ENCODE measurements at places on chromosomes 2 and 18.

DNA sequence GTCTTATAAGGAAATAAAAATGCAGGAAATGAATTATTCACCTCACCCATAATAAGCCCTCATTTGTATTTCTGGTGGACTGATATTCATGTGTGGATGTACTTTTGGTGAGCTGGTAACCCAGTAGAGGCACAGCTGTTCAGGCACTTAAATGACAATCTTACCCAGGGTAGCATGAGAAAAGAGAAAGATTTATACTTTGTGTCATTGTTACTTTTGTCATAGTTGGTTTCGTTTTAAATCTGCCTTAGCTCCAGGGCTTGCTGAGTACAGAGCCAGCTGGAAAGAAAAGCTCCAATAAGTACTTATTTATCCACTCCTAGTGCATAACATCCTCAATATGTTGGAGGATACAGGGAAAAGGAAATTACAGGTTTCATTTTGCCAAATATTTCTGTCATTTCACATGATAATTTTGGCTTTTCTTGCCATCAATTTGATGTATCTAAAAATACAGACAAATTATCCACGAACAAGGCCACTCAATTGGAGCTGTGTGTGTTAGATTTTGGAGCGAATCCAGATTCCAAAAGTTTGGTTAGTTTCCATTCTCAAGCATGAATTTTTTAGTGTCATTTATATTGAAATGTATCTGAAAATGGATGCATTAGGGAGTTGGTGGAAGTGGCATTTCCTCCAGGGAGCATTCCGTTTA is 1276.1 kb upstream of the FAM98A start:
- DNase-seq = no peak

DNA sequence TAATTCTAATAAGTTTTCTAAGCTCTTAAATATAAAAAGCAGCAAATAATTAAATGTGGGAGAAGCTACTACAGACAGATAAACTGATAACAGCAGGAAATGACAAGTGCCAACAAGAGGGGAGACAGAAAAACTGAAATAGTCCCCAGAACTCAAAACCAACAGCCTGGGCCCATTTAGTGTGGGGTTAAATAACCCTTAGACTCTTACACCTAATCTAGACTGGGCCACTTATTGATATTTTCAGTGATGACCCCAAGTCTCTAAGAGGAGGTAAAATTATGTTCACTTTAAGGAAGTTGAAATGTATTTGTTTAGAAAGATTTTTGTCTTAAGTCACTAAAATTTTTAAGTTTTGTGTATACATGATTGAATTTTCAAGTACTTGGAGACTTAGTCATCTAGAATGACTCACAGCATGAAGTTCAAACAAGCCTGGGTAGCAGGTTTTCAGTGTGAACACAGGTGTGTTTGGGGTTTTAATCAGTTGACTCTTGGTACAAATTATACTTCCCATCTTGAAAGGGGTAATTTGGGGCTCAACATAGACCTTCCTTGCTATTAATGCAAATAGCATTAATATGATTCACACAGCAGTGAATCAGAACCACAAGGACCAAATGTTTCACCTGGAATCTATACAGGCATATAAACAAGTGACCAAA is 54.9 kb upstream of the MYO3B start:
- DNase-seq = no peak

- no peak for DNase-seq
Observed at GRCh38 chr18:12470382-12471075, 62.8 kb downstream of the PRELID3A start.

DNA sequence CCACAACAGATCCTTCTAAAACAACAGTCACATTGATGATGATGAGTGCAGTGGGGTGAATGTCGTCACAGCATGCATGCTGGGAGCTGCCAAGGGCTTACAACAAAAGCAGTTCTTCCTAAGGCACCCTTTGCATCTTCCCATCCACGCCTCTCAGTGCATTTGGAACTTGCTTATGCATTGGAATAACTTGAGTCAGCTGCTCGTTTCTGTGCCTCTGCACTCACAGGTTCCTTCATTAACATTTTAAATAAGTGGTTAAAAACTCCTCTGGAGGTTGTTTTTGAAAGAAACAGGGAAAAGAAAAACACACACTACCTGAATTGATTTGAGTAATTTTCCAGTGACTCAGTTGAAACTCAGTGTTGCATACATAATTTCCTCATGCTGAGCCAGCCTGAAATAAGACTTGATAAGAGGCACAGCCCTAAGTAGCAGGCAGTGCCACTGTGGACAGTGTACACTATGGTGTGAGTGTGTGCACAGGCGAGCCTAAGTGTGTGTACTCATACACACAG is 46.8 kb upstream of the TRIM43B start:
- no peak for DNase-seq

DNA sequence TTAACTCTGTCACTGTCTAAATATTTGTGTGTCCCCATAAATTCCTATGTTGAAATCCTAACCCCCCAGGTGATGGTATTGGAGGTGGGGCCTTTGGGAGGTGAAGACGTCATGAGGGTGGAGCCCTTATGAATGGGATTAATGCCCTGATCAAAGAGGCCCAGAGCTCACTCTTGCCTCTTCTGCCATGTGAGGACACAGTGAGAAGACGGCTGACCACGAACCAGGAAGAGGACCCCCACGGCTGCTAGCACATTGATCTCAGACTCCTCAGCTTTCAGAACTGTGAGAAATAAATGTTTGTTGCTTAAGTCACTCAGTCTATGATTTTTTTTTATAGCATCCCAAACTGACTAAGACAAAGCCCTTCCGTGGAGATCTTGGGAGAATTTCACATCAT is 71.2 kb downstream of the BCL2L11 start:
- DNase-seq = no peak

GRCh38 chr18:50970006-50970405 is 2.2 kb downstream of the ELAC1 start:
- no peak for DNase-seq

DNA sequence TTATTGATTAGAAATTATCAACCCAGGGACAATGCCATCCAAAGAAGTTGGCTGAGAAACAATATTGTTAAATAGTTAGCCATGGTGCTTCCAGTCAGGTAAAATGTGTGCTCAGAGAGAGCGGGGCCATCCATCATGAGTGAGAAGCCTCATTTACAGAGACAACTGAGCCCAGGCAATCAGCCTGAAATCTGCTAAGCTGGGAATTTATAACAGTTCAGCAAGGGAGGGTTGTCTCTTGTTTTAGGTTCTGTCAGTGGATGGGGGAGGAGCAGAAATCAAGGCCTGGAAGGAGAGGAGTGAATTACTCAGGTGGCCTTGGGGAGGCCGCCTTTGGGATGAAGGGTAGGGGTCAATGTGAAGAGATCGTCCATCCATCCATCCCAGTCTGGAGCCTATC is 102.5 kb upstream of the ST8SIA3 start:
- no peak for DNase-seq

DNA sequence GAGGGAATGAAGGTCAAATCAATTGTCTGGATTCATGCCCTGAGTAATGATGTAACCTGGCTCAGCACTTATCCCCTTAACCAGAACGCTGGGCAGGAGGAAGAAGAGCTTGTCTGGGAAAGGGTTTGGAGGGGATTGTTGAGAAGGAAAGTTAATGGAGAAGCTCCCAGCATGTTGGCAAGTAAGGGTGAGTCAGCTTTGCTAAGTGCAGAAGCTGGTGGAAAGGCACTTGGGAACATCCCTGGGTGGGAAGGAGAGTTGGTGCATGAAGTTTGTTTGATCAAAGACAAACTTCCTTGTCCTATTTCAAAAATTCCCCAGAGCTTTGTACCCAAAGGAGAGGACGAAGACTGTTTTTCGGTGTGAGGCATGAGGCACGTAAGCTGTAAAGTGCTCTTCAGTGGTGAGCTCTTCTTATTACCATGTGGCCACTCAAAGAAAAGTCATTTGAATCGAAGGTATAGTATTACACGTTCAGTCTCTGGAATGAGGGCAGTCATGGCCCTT is 17.6 kb upstream of the DAW1 start:
- no peak for DNase-seq

DNA sequence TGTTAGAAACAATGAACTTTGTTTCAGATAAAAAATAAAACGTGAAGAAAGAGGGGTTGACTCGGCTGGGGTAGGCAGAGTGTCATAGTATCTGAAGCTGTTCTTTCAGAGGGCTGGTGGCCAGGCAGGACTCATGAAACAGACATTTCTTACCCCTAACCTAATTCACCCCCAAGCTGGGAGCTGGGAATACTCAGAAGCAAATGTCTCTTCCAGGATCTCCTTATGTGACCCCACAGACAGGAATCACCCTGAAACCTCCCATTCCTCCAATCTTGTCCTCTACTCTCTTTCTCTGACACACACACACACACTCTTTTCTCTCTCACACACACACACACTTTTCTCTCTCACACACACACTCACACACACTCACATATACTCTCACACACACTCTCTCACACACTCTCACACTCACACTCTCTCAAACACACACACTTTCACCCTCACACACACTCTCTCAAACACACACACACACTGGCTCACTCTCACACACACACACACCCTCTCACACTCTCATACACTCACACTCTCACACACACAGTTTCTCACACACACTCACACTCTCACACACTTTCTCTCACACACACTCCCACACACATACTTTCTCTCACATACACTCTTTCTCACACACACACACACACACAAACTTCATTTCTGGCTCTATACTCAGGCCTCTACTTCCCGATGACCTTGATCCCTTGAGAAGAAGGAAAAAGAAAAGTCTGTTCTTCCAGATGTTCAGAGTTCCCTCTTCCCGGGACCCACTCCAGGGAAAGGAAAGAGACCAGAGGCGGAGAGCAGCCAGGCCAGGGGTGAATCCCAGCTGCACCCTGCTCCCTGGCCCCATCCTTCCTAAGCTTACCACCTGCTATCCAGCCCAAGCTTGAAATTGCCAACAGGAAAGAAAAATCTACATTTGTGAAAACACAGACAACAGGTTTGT is 167.7 kb downstream of the TXNL1 start:
- DNase-seq = no peak

GRCh38 chr2:64943387-64944150 is 45.6 kb upstream of the SLC1A4 start:
- no peak for DNase-seq

DNA sequence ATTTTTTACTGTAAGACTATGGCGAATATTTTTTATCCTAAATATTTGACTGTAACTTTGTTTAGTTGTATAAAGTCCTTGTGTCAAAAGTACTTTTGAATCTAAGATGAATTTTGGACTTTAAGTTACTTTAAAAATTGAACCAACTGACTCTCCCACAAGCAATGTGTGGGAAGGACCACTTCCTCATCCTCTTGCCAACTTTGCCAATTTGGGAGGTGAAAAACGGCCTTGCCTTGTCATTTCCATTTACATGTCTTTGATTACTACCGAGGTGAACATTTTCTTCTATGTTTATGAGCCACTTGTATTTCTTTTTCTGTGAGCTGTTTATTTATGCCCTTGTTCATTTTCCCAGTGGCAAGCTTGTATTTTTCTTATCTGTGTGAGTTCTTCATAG is 12.8 kb upstream of the MSGN1 start:
- DNase-seq = no peak

DNA sequence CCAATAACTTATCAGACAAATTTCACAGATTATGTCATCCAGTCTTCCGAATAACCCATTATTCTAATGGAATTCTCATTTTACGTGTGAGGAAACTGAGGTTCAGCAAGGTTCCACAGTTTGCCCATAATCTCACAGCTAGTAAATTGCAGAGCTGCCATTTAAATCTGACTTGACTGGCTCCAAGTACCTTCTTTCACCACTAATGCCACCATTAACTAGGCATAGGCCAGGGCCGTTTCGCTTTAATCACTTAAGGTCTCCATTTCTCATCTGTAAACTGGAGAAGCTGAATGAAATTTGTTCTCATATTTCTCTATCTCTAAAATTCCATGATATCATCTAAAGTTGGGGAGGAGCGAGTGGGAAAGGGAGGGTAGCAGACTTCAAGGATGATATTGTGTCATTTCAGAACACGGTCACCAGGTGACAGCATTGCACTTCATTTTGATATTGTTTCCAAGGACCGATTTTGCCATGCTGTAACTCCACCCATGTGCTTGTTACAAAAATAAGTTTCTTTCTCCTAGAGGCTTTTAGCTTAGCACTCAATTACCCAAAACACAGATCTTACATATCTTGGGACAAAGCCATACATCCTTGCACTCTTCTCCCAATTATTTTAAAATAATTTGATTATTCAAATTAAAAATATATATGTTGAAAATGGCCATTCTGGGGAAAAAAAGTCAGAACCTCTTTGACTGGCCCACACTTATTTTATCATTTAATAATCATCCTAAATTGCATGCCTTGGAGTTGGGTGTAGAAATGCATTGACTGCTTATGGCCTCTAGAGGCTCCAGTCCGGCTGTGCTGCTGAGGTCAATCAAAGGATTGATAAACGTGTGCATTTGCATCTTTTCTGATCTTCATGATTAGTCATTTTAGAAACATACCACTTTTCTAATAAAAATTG is 123.8 kb downstream of the AKAIN1 start:
- no peak for DNase-seq

GRCh38 chr18:47254341-47254939 is 3.0 kb upstream of the SKOR2 start:
- DNase-seq = no peak

DNA sequence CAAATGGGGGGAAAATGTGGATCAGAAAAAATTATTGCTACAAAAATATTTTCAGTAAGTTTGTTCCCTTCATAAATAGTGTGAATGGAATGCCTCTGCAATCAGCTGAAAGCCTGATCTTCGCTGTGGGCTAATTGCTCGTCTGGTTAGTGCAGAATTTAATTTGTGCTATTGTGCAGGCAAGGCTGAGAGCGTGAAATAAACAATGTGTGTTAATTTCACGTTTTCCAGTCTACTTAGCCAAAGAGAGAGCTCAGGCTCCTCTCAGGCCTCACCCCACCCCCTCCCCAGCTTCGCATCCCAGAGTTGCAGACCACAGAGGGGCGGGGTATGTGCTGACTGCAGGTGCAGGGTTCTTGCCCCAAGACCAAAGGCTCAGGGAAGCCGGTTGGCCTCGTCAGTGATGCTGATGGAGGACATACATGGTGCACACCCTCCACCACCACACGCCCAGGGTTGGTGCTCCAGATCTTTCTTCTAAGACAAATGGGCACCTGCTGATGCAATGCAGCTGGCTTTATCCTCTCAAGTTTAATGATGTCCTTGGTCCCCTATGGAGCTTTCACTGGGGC is 302.6 kb upstream of the SLC14A2 start:
- DNase-seq = no peak

DNA sequence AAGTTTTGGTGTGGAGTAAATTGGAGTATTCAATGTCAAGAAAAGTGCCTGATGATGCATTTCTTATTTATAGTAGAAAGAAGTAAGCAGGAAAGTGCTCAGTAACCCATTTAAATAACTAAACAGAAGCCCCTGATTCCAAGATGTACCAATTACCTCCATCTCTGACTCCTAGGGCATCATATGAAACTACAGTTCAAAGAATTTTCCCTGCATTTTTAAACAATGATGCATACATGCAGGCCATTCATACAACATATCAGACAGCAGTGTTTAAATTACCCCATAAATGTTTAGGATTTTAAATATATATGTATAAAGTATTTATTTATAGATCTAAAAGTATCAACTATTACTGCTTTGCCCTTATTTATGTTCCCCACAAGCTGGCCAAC is 36.2 kb downstream of the FTCDNL1 start:
- no peak for DNase-seq

GRCh38 chr18:49668574-49669275 is 106.9 kb downstream of the LIPG start:
- DNase-seq = no peak

GRCh38 chr2:241905716-241906377 is 36.3 kb downstream of the RTP5 start:
- DNase-seq = no peak

- DNase-seq = no peak
Observed at GRCh38 chr2:239954166-239955086, 70.7 kb downstream of the NDUFA10 start.

GRCh38 chr2:137173463-137173862 is 408.1 kb downstream of the THSD7B start:
- no peak for DNase-seq

Measured in T-helper 1 cell (primary cell).